Pons (tissue), 1 donor: ENCODE measurements at places on chromosomes 6 and 20.

GRCh38 chr6:43923376-43924221 is 153.6 kb downstream of the VEGFA start:
- DNase-seq, result no peak

DNA sequence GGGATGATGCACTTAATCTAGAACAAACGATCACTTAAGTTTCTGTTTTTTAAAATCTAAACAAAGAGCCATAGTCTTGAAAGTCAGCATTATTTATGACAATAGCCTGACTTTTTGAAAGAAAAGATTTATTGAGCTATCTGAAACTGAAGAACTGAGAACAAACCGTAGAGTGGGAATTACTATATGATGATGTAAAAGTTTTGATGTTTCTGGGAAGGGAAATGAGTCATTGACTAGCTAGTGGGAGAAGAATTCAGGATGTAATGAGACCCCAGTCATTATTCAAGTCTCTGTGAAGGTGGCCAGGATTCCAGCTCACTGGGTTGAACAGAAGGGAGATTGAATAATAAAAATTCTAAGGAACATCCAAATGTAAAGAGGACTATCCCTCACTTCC is 83.4 kb upstream of the FABP7 start:
- DNase-seq, result no peak

DNA sequence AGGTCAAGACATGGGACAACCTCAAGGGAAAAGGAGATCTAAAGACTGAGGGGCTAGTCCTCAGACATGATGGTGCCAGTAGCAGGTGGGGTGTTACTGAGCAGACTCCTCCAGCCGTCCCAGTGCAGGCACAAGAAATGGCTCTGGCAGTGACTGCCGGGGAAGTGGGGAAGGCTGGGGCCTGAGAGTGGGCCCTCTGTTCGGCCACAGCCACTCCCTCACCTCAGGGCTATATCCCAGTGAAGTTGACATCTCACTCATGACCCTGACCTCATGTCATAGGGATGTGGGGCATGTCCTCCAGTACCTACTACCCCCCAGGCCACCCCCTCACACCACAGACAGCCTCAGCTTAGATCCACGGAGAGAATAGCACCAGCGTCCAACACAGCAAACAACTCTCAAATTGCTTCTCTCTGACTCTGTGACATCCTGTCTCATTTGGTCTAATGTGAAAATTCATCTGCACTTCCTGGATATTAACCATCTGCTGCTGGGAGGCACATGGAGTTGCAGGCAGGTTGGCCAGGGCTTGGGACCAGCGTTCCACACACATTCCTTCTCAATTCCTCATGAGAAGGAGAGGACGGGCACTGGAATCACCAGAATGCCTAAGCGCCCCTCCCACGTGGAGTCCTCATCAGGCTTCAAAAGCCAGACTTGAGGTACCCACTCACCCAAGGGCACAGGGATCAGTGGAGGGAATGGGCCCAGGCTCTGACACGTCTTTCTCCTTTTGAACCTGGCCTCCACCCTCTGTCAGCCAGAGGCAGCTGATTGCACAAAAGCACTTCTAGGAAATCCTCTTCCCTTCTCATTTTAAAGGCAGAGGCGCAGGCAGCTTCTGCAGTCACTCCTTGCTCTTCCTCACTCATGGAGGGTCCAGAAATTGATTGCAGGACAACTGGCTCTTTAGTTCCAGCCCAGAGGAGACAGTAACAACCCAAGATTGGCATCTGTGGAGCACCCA is 163.6 kb upstream of the CST7 start:
- DNase-seq, result no peak

- peak; percentile 44 for DNase-seq
Observed at GRCh38 chr6:25301362-25301761, 22.2 kb downstream of the CARMIL1 start.

GRCh38 chr6:25388776-25389175 is 109.6 kb downstream of the CARMIL1 start:
- DNase-seq, result no peak

DNA sequence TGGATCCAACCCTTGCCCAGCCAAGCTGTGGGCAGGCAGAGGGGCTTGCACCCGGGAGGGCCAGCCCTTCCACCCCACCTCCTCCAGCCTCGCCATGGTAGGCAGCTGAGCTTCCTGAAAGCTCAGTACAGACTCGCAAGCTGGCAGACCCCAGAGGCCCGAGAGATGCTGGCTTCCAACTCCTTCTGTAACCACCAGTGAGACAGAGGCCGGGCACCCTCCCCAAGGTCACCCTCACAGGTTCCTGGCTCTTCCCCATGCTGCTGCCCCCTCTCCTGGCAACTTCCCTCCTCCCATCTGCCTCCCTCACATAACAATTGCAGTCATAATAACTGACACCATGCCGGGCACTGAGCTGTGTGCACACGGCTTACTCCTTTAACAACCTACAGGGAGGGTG is 26.2 kb upstream of the NOL4L start:
- DNase-seq, result no peak

- DNase-seq, result no peak
Observed at GRCh38 chr6:63213325-63213724, 2.1 kb downstream of the FKBP1C start.
